ENCODE measurements at places on chromosomes 3 and 15.

DNA sequence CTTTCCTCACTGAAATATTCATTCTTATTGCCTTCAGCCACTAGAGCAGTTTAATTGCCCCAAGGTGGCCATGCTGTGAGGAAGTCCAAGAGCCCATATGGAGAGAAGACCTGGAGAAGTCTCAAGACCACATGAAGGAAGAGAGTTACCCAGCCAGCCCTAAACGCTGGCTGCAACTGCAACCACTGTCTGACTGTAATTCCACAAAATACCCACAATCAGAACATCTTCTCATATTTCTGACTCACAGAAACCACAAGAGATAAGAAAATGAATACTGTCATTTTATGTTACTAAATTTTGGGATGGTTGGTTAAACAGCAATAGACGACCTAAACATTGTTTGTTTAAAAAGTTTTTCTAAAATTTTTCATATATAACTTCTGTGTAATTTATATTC lies 14.7 kb upstream of the SST start:
- DNase-seq: peak; percentile 6

GRCh38 chr3:24119321-24119751 lies 174.2 kb downstream of the NR1D2 start:
- DNase-seq: no peak

DNA sequence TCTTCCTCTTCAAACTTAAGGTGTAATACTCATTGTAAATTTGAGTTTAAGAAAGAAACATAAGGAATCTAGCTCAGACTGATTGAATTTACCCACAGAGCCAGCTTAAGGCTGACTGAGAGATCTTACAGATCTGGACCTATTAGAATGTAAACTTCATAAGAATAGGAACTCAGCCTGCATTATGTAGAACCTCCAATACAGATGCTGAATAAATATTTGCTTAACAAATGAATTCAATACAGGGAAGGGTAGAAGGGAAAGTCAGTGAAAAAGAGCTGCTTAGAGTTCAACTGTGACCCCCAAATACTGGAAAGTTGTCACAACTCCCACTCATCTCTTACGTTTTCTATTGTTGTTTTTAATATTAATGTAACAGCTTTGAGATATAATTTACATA lies 11.5 kb downstream of the KPNA4 start:
- DNase-seq: no peak

- no peak for DNase-seq
Measured at GRCh38 chr15:46441294-46442062, 806.6 kb downstream of the SQOR start.

DNA sequence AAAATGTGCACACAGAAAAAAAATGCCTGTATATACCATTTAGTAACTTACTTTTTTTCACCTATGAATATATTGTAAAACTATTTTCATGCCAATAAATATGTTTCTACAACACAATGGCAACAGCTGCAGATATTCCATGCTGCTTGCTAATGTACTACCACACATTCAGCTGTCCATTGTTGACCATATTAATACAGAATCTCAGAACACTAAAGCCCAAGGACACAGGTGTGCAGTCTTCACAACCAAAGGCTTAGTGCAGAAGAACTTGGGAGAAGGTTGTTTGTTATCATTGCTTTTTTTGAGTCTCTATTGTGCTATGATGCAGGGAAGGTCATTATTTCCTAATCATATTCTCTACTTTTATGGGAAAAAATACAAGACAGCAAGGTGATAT lies 79.6 kb downstream of the DIPK2A start:
- no peak for DNase-seq

DNA sequence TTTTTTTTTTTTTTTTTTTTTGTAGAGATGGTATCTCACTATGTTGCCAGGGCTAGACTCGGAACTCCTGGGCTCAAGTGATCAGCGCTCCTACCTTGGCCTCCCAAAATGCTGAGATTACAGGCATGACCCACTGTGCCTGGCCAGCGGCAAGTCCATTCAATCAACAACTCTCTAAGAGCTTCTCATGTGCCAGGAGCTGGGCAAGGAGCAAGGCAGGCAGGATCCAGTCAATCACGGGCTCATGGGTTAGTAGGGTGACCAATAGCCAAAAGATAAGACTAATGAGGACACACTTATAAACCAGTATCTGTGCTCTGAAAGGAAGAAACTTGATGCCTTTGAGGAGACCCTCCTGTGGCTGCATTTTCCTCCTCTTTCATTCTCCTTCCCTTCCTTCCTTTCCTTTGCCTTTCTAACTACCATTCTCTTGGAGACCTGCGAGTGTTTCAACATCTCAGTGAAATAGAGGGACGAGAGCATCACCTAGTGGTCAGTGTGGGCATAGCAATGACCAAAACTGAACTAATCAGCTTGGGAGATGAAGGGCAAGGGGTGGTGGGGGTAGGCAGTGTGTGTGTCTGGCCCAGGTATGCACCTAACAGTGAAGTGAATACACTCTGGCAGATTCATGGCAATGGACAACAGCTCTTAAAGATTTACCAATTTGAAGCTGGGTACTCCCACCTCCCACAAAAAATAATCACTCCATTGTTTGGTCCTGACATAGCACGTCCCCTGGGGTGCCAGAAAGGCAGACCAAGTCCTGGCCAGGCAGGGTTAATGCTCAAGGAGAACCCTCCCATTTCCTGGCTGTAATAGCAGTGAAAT lies 6.3 kb downstream of the RPP25 start:
- peak; percentile 80 for DNase-seq

DNA sequence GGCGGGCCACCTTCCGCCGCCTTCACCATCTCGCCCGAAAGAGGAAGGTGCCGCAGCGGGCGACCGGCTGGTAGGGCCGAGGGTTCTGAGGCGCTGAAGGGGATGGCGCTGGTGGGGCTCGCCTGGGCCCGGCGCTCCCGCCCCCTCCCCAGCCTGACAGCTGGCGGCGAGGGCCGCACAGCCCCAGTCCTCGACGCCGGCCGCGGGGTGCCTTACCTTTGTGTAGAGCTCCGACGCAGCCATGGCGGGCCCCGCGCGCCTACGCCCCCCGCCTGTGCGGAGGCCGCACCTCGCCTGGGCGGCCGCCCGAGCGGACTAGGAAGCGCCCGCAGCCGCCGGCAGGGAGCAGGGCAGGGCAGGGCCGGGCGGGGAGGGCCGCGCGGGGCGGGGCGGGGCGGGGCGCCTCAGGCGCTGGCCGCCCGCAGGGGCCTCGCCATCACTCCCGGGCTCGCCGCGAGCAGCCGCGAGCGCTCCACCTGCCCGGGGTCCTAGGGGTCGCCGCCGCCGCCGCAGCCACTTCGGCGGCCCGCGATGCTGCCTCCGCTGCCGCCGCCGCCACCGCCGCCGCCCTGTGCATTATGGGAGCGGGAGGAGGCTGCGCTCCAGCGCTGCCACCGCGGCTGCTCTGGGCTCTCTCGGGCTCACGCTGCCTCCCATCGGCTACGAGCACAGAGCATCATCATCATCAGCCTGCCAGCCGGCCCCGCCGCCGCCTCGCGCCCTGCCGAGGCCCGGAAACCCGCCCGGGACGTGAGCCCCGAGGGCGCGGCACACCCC lies at the start of gene MYO5A:
MYO5A (minus strand) TSS at position 317 of the 777 bp plus-strand sequence; CDS start at position 243, 74 bp downstream.
- peak; percentile 83 for DNase-seq

DNA sequence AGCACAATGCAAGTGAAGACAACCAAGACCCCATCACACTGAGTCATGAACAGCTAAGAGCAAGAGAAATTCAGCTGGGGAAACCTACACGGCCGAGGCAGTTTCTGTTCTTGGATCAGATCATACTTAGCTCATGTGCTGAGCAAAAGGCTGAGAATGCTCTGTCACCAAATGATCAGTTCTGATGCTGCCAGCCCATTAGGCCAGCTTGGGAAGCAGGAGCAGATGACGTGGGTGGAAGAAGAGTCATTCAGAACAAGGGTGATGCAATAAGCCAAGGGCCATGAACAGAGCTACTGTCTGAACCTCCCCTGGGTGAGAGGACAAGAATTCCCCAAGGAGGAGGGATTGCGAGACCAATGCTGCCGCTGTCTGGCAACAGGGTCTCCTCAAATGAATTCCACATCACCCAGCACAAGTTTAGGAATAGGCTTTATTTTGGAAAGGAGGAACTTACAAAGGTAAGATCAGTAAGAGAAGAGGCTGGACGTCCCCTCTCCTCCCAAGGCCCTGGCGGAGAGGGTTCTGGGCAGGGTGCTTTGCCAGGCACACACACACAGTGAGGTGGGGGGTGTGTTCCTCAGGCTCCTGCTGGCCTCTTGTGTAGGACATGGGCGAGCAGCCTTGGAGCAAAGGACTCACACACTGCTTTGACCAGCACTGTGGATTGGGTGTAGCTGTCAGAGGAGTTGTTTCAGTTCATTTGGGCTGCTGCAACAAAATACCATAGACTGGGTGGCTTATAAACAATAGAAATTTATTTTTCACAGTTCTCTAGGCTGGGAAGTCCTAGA lies 65.6 kb upstream of the CTXND1 start:
- no peak for DNase-seq

DNA sequence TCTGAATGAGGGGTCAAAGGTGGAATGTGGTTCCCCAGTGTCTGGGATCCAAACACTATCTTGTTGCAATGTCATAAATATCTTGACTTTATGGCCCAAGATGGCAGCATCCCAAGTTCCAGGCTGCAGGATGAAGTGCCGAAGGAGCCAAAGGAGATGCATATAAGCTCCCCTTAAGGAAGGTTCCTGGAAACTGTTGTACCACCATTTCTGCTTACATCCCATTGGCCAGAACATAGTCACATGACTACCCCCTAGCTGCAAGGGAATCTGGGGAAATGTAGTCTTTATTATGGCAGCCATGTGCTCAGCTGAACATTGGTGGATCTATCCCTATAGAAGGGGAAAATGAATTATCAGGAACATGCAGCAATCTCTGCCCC lies 54.3 kb downstream of the BDH1 start:
- no peak for DNase-seq

- DNase-seq: no peak
Measured at GRCh38 chr3:58647381-58648141, 19.0 kb downstream of the FAM3D start.

DNA sequence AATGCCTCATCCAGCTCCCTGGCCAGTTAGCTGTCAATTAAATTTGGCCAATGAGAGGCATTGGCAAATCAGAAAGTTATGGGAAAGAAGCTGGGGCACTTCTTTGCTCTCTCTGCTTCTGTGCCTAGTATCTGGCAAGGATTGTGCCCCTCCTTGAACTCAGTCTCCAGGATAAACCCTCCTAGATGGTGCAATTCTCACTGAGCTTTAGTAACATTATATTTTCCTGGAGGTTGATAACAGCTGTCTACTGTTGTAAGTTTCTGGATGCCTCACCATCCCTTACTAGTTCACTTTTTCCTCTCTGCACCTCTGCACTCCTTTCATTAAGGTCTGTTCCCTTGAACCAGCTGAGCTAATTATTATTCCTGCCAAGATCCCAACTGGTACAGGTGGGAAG lies 329.5 kb downstream of the MFSD1 start:
- DNase-seq: no peak

- DNase-seq: no peak
Measured at GRCh38 chr15:94840794-94841783, 609.7 kb downstream of the MCTP2 start.

- no peak for DNase-seq
Measured at GRCh38 chr3:154779571-154779970, 300.5 kb upstream of the MME start.

DNA sequence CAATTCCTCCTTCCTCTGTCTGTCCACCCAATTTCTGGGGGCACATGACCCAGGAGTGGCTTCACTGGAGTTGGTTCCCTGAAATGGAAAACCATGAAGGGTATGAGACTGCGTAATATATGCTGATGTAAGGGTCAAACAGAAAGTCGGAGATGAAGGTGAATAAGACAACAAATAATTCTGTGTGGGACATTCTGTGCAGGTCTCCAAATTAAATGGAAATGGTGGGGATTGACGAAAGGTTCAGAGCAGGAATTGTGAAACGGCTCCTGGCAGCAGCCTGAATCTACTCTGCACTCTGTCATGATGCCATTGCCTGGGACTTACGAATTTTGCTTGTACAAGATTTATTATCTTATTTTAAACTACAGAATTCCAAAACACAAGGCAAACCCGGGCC lies 174.8 kb upstream of the RORA start:
- DNase-seq: no peak

DNA sequence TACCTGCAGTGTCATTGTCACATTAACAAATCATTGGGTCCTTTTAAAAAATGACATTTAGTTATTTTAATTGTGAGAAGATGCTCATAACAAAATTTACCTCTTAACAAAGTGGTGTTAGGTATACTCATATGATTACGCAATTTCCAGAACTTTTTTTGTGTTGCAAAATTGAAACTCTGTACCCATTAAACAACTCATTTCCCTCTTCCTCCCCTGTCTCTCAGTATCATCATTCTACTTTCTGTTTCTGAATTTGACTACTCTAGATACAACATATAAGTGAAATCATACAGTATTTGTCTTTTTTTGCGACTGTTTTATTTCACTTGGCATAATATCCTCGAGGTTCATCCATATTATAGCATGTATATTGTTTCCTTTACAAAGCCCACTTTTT lies 58.7 kb upstream of the CHST2 start:
- no peak for DNase-seq

DNA sequence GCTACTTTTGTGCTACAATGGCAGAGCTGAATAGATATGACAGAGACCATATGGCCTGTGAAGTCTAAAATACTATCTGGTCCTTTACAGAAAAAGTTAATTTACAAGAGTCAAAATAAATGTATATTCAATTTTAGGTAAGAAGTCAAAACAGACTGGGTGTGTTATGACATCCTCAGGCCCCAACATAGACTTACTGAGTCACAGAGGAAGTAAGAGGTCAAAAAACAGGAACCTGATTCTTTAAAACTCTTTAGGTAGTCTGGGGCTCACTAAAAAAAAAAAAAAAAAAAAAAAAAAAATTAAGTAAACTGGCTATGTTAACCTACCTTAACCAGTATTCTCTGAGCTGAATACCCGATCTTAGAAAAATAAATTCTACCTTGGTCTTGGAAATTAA lies 13.1 kb downstream of the DNAAF4 start:
- DNase-seq: no peak

DNA sequence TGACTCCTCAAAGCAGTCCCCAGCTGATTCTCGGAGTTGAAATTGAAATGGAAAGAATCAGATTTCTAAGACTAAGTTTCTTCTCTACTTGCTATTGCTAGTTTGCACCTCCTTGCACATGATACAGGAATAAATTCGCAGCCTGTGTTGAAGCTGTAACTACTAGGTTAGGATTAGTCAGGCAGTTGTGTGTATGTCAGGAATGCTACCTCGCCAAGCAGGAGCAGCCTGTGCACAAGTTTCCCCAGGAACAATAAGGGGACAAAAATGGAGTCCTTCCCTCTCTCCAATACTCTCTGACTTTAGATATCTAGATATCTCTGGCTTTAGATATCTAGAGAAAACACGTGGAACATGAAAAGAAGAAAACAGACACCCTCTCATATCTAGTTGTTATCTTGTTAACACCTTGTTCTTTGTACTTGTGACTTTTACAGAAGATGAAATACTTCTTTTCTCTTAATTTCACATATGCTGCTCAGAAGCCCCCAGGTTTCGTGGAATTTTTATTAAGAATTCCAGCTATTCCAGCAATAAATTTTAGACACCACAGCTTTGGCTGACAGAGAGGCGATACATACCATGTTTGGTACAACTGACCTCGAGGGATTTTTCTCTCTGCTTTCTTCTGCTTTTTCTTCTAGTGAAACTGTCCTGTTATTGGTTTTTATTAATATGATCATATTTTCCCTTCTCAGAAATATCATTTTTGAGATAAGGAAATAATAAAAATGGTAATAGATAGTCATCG lies 56.1 kb upstream of the CMSS1 start:
- DNase-seq: no peak

Data from activated naive CD4-positive, alpha-beta T cell treated with Interleukin-2 at 50 U/mL for 16 hours (primary cell).